ENCODE measurements at places on chromosomes 5 and 9.

DNA sequence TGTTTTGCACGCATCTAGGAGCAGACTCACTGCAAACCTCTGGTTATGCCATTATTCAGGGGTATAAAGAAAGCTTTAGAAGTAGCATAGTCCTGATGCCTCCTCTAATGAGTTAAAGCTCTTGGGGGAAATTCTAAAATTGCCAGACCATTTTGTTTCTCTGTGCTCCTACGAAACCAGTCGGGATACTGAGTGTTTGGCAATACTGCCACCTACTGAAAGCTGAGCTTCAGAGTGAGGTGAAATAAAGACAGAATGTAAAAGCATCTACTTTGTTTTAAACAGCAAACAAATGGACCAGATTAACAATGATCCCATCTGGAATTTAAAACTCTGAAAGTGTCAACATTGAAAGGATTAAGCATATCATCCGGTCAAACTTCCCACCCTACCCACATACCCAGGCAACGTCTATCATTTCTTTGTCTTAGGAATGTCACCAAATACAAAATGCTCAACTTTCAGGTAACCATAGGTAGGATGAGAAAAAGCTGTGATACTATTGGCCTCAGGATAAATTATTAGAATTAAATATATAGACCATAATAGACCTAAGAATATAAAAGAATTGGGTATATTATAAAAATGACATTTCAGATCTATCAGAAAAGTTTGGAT is 77.8 kb upstream of the SHISAL2B start:
- DNase-seq, result no peak

DNA sequence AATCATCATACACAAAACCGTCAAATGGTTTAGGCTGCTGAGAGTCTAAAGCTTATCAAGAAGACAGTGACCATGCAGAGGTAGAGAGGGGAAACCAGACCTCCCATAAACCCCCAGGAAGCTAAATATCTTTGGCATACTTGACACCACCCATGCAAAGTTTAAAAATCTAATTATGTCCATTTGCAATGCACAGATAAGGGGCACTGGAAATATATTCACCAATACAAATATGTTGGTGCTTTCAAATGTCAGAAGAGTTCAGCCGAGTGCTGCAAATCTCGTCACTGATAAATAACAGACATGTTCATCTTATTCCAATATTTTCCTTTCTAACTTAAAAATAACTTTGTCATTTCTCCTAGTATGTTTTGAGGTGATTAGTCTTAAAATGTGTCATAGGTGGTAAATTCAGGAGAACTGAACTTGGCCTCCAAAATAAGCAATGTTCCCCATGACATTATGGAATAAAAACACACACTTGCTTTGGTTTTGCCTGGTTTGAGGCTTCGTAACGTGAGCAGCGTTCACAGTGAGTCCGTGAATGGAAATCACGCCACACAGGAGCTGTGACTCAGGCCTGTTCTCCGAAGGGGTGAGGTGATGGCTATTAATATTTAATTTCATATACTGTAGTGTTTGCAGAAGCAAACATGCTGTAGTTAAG is 182.2 kb downstream of the AOPEP start:
- DNase-seq, result no peak

DNA sequence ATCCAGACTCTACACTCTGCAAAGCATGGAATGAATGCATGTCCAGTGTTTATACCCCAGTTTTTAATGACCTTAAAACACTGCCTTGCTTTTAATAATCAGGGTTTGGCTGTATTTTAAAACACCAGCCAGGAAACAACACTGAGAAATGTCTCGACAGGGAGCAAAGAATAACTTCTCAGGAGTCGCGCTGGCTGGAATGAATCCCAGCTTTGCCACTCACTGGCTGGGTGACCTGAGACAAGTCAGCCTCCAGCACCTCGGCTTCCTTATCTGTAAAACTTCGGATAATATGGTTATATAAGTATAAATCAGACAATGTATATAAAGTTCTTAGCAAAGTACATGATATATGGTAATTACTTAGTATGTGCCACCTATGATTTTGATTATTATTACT is 505.0 kb downstream of the SPOCK1 start:
- no peak for DNase-seq

GRCh38 chr9:129840034-129840433 is 4.8 kb downstream of the USP20 start:
- DNase-seq, result no peak

DNA sequence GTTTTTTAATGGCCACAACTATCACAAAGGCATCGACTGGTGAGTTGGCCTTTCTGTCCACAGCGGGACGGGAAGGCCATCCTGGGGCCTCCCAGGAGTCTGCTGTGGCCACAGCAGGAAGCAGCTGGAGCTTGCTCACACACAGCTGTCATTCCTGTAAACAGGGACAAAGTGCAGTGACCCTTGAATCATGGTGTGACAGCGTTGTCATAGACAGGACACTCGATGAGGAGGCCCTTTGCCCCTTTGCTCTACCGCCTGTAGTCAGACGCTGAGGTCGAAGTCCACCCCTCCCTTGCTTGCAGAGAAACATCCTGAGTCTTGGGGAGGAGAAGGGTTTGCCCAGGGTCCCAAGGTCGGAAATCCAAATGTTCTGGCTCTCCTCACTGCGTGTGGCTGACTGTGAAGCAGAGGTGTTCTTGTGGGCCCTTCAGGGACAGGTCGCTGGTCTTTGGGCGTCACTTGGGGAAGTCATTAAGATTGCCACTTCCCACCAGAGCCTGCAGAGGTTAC is 35.1 kb downstream of the NDST1 start:
- no peak for DNase-seq

- no peak for DNase-seq
These were observed 3.6 kb upstream of the NR5A1 start for GRCh38 chr9:124510650-124511425.

DNA sequence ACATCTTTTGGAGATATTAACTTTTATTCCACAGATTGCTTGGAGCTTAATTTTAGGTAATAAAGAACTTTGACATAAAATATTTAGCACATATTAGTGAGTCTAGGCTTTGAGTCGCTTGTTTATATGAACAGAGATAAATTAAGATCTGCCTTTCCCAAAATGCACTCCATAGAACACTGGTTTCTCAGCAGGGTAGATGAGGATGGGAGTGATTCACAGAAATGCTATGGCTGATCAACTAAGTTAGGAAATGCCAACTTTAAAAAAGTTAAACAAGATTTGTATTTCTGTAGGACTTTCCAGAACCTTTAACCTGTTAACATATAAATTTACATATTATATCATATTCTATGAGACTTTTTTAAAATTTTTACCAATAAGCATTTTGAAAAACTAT is 65.2 kb downstream of the STARD4 start:
- DNase-seq, result no peak

DNA sequence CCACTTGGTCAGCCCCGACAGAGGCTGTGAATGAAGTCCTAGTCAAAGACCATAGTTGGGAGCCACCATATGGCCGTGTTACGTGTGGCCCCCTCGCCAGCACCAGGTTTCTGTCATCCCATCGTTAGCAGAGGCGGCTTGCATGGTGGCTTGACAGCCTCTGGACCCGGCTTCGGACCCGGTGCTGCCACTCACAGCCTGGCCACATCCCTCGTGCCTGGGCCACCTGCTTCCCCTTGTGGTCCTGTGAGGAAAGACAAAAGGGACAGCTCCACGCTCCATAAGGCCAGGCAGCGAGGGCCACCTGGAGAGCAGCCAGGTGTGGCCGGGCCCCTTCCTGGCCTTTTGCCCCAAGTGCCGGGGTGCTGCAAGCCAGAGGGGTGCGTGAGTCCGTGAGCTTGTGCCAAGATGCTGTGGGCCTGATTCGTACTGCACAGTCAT is 6.2 kb downstream of the NKD2 start:
- no peak for DNase-seq

GRCh38 chr5:54090495-54091120 is 219.8 kb downstream of the ARL15 start:
- no peak for DNase-seq

GRCh38 chr9:106745457-106745856 is 117.5 kb upstream of the ZNF462 start:
- DNase-seq, result no peak

- no peak for DNase-seq
These were observed 29.7 kb downstream of the DAPK1 start for GRCh38 chr9:87527211-87527916.

DNA sequence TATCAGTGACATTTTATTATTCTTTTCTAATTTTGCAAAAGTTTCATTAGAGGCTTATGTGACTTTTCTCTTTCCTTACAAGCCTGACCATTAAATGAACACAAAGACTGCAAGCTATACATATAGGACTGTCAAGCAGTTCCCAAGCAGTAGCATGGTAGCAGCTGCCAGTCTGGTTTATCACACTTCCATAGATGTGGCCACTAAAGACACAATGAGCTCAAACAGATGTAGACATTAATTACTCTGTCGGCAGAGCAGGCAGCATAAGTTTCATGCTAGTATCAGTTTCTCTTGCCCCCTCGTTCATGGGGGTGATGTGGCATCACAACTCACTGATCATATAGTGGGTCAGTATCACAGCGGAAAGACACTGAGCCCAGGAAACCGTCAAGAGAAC is 89.5 kb downstream of the CDH10 start:
- no peak for DNase-seq

DNA sequence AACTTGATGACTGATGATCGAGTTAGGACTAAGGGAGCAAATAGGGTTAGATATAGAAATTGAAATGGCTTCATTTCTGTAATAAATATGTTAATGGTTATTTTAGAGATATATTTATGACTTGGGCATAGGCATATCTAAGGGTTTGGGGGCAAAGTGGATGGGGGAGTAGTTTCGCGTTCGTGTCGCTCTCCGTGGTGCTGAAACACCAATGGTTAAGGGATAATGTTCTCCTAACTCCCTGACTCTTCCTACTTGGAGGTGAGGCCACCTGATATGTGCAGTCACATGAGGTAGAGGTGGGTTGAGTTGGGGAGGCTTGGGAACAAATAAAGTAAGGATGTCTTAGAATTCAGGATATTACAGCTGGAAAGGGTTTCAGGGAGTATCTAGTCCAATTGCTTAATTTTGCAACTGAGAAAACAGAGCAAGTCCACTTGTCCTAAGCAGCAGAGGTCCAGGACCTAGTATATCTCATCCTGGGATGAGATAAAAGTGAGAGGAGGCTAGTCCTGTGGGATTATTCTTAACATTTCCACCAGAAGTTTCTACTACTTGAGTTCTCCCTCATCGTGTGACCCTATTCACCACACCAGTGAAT is 44.0 kb upstream of the MAP1B start:
- DNase-seq, result no peak

GRCh38 chr5:152632360-152632759 is 227.3 kb upstream of the NMUR2 start:
- DNase-seq, result no peak

GRCh38 chr5:134397196-134397595 is 14.5 kb downstream of the CDKN2AIPNL start:
- no peak for DNase-seq

DNA sequence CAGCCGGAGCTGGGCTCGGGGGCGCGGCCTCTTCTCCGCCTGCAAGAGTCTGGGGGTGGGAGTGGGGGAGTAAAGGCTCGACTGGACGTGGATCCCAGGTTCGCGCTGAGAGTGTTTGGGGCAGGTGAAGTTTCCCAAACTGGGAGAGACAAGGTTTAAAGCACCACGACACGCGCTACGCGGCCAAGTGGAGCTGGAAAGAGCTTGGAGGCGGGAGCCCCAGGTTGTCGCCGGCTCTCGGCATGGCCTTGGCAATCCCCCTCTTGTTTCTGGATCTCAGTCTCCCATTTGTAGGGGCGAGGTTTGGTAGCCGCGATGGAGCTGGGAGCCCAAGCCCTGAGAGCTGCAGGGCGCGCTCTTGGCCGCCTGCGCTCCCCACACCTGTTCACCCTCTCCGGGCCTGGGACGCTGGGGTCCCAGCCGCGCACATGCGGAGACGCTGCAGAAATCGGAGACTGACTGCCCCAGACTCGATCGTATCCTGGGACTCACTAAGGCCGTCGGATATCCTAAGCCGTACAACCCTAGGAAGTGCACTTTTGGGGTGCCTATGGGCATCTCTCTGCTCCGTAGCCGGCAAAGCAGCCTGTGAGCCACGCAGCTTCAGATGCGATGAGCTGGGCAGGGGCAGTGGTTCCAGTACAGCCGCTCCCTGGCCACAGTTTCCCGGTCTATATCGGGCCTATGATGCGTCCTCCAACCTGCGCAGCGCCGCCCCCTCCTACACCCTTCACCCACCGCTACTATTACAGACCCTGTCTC is 937 bp downstream of the TMOD1 start:
- DNase-seq, result peak; percentile 25

DNA sequence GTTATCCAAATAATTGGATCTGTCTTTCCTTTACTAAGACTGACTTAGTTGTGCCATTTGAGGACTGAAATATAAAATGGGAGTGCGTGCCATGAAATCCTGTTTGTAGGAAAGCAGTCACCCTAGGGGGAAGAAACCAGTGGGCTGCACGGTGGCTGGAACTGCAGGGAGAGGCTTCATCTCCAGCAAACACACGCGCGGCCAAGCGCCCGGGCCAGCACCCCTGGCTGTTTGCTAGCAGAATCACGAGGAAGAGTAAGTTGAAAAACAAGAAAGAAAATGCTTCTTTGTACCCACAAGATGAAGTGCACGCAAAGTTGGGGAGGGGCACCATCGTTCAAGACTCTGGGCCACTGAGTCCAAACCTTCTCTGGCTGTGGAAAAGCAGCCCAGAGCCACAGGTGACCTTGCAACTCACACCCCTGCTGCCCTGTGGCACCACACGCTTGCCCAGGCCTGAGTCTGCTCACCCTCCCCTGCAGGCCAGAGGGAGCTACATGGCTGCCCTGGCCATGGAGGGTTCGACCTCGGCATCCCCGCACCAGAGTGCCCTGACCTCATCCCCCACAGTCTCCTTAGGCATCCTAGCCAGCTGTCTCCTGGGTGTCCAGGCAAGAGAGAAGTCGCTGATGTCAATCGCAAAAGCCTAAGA is 55.2 kb downstream of the IRX2 start:
- no peak for DNase-seq

DNA sequence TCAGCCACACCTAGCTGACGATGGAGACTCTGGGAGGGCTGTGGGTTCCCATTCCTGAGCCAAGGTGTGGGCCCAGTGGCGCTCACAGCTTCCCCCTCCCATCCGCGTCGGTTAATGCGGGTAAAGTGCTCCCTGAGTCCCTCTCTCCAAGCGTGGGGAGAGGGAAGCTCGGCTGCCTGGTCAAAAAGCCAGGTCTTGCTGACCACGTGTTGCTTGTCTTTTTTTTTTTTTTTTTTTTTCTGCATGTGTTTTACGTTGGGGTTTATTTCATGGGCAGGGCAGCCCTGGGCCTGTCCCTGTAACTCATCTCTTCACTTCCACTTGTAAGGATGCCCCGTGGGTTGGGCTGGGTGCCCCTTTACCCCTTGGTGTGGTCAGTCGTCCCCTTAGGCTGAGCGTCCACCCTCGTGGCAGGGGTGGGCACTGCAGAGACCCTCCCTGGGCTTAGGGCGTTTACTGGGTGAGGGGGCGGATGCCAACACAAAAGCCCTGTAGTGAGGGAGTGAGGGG is 11.9 kb downstream of the NKD2 start:
- no peak for DNase-seq

- no peak for DNase-seq
These were observed 5.4 kb downstream of the MRPL36 start for GRCh38 chr5:1793966-1794900.

DNA sequence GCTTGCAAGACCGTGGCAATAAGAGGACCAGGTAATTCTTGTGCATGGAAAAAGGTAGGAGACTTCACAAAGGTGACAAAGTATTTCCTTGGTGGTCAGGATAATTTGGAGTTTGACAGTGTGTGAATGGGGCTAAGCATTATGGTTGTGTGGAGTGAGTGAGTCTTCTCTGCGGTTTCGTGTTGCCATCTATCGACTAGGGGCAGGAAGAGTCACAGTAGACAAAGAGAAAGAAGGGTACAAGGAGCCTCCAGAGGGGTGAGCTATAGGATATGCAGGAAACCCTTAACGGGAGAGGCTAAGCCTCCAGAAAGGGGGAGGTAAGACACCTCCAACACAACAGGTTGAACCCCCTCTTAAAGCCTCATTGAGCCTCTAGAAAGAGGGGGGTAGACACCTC is 64.0 kb upstream of the RANBP6 start:
- DNase-seq, result no peak
